AG09309 (cell line): ENCODE measurements at places on chromosomes 4 and X.
A peak's percentile ranks its signal among the peaks of the same experiment; 100 is the strongest.

DNA sequence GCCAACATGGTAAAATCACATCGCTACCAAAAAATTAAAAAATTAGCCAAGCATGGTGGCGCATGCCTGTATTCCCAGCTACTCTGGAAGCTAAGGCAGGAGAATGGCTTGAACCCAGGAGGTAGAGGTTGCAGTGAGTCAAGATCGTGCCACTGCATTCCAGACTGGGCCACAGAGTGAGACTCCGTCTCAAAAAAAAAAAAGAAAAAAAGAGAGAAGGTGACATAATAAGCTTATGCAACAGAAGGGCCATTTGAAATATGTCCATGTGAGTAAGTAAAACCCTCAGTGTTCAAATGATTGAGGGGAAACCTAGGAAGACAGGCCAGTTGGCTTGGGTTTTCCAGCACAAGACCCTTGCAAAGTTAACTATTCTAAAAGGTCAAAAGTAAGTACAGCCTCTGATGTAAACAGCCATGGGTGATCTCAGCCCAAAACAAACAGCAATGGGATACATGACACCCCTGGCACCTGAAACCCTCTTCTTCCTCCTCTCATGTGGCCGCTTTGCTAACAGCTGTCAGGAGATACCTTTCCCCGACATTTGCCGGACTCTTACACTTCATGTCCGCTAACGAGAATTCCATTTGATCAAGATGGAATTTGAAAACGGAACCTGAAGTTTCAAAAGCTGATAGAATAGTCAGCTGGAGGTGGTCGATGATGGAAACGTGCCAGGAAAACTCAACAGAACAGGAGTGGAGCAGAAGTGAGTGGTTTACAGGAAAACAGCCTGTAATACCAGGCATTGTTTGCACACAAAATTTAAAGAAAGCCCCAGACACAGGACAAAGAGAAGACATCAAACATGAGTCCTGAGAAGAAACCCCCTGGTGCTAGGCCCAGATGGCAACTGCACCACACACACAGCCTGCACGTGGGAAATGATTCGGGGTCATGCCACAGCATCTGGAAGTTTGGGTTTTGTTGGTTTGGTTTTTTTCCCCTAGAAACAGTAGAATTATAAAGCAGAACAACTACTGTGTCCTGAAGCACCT is 93.0 kb upstream of the STS start:
- no peak for DNase-seq

DNA sequence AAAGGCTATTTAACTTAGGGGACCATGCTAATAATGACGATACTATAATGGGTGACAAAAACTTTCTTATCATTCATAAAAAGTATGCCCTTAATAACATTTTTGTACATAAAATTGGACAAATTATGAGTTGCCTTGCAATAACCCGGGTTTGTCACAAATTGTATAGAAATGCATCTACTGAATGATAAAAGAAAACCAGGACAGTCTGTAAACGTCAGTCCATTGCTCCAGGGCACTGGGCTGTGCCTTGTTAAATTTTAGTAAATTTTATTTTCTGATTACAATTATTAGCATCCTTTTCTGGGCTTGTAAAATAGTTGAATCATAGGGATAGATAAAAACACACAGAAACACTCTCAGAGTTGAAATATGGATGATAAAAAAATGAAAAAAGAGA is 778.3 kb downstream of the RAPGEF2 start:
- DNase-seq: no peak

GRCh38 chr4:155011163-155011780 is 197.2 kb upstream of the NPY2R start:
- no peak for DNase-seq

DNA sequence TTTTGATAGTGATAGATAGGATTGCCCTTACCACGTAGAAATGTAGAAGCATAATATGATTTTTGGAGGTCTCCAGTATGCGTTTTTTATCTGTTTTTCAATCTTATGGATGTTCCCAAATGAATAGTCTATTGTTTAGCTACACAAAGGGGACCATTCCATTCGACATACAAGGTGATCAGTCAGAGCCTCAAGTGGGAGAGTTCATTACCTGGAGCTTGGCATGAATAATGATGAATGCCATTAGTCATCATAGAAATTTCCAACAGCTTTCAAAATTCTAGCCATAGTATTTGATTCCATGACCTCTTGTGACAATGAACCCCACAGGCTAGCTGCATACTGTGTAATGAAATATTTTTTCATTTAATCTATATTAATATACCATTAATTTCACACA is 123.6 kb downstream of the PDHA2 start:
- DNase-seq: no peak

DNA sequence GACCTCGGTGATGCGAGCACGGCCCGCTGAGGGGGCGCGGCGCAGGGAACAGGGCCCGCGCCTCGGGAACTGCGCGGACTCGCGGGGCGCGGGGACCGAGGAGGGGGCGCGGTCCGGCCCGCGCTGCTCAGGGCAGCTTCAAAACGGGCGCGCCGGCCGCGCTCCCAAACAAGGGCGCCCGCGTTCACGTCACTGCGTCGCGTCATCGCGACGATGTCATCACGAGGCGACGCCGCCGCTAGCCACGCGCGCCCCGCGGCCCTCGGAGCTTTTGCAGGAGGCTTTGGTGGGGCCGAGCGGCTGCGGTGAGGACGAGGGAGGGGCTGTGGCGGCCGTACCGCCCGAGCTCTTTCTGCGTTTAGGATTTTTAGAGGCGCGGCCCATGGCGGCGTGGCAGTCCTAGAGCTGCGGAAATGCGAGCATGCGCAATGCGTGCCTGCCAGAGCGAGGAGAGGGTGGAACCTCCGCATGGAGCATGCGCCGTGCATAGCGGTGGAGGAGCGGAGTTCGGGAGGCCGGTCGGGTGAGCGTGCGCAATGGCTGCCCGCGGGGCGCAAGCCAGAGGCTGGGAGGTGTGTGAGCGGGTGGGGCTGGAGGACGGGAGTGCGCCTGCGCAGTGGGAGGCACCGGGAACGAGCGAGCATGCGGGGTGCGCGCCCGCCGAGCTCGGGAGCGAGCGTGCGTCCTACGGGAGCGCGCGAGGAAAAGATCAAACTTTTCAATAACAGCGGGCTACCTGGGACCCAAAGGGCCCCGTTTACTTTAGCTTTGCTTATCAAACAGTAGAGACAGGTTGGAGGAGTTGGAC is at the start of gene PPP2R3B:
Gene PPP2R3B (minus strand): TSS at position 140 of the 808 bp plus-strand sequence. CDS start 216 bp downstream, outside the sequence.
- DNase-seq: peak; percentile 88

DNA sequence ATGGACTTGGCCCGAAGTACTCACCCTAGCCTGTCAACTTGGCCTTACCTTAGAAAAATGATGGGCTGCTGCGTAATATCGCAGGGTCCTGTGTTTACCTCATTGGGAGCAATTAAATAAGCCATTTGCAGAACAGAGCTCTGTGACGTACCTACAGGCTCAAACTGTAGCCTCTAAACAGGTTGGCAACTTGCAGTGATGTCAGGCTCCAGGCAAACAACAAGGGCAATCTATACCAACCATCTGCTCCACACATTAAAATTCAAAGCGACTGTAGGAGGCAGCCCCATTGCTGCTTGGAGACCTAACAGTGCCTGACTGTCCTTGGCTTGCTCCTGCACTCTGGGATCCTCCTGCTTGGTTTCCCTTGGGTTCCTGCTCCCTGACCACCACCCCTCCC is 17.2 kb downstream of the VGLL1 start:
- DNase-seq: no peak

DNA sequence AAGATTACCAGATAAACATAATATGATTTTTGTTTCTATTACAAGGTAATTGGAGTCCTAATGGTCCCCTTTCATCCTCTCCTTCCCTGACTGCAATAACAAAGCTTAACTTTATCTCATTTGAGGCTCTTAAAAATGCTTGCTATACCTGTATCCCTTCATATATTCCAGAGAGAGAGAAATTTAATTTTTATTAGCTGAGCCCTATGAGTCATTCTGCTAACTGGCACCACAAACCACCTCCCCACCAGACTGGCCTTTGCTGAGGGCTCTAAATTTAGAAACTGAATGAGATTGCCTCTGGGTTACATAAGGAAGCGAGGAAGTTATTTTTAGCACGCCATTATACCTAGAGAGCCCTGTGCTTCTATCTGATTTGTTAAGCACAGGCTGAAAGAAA is 27.4 kb downstream of the CBLL2 start:
- DNase-seq: peak; percentile 56

DNA sequence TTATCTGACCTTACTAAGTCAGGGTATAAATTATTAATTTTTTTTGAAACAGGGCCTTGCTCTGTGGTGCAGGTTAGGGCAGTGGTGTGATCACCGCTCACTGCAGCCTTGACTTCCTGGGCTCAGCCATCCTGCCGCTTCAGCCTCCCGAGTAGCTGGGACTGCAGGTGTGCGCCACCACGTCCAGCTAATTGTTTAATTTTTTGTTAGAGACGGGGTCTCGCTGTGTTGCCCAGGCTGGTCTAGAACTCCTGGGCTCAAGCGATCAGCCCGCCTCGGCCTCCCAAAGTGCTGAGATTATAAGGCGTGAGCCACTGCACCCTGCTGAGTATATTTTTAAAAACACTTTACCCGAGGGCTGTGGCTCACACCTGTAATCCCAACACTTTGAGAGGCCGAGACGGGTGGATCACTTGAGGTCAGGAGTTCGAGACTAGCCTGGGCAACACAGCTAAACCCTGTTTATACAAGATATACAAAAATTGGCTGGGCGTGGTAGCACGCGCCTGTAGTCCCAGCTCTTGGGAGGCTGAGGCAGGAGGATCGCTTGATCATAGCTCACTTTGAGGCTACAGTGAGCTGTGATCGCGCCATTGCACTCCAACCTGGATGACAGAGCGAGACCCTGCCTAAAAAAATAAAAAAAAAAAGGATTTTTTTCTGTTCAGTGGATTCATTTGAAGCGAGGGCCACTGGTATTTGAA is 721 bp upstream of the TBC1D25 start:
- DNase-seq: no peak

DNA sequence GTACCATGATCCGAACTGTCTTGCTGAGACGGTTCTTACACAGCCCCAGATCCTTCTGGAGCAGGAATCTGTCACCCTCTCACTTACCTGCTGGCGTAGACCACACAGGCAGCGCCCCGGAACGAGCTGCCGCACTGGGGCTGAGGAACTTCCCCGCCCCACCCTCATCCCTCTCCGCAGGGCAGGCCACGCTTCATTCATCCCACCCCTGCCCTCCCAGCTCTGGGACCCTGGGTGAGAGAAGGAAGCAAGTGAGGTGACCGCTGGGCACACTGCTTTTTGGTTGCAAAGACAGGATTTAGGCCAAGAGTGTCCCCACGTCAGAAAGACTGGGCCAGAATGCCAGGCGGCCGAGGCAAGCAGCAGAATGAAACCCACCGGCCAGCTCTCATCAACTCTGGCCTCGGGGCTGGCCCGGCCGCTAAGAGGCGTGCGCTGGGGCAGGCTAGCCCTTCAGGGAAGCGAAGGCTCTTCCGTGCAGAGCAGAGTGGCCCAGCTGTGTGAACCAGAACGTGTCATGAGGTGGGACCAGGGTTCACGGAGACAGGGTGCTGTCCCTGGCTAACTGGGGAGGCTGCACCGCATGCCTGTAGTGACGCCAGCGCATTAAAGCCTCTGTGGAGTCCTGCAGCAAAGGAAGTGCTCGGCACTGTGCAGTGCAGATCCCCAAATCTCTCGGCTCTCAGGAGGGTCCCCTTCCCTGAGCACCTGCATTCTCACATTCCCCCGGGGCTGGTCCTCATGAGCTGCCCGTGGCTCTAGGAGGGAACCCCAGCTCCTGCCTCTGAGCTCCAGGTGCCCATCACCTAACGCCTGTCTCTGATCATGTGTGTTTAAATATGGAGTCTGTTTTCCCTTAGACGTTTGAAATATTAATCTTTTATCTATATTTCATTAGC is 6.4 kb downstream of the LRPAP1 start:
- DNase-seq: no peak

DNA sequence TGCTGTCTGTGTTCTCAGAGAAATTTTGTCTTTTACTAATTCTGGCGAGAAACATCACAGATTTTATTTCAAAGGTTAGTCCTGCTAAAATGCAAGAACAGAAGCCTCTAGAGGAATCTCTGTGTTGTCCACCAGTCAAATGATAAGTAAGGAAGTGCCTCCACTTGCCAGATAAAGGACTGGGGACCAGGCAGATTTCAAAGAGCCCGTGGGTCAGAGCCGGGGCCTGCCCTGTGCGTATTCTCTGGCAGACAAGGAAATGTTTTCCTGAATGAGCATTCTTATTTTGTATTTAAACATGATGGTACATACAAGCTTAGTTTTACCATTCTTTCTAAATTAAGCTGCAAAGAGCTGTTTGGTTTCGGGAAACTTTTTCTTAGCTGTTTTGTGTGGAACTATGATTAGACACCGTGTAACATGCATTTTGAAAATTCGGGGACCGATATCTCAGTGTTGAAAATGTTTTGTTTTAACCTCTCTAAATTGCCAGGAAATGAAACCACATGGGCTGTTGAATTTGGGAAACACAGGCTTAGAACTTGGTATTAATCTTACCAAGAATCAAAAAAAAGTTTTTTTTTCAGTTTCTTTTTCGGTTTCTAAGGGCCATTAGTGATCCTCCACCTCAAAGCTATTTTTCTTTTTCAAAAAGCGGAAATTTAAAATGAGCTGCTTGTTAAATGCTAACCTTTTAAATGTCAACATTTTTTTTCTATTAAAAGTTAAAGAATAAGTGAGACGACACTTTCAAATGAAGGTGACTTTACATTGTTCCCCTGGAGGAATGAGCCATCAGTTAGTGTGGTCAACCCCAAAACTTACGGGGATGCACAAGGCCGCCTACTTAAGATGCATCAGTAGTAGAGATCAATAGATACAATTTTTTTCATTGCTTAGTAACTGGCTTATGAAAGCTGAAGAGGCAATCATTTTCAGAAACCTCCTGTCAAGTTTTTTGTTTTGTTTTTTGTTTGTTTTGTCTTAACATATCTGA is 89.6 kb upstream of the MTM1 start:
- no peak for DNase-seq

DNA sequence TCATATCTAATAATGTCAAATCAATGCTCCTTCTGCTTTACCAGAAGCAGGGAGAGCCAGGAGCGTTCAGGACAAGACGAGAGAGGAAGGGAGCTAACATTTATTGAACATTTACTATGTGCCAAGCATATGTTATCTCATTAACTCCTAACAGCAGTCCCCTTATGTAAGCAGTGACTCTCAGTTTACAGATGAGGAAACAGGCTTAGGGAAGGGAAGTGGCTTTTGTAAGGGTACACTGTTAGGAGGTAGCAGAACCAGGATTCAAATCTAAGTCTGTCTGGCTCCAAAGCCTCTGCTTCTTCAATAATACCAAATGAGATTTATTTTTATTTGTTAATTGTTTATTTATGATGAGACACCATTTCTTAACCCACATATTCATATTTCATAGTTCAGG is 2.6 kb upstream of the STARD8 start:
- no peak for DNase-seq

DNA sequence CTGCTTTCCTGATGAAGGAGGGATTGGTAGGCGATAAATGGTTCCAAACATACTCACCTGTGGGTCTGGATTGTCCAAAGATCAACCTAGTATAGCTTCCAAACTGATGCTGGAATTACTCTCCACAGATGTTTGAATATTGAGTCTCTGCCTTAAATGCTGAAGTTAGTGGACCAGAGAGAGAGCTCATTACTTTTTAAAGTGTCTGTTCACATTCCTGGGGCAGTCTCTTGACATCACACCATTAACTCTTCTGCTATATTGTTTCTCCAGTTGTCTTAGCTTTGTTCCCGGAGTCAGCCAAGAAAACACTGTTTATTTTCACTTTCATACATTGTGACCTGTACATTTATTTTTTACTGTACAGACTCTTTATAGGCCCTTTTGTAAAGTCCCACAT is 35.4 kb downstream of the ARHGEF38 start:
- DNase-seq: no peak
